ENCODE measurements at places on chromosomes 5 and 9.
A peak's percentile ranks its signal among the peaks of the same experiment; 100 is the strongest.

DNA sequence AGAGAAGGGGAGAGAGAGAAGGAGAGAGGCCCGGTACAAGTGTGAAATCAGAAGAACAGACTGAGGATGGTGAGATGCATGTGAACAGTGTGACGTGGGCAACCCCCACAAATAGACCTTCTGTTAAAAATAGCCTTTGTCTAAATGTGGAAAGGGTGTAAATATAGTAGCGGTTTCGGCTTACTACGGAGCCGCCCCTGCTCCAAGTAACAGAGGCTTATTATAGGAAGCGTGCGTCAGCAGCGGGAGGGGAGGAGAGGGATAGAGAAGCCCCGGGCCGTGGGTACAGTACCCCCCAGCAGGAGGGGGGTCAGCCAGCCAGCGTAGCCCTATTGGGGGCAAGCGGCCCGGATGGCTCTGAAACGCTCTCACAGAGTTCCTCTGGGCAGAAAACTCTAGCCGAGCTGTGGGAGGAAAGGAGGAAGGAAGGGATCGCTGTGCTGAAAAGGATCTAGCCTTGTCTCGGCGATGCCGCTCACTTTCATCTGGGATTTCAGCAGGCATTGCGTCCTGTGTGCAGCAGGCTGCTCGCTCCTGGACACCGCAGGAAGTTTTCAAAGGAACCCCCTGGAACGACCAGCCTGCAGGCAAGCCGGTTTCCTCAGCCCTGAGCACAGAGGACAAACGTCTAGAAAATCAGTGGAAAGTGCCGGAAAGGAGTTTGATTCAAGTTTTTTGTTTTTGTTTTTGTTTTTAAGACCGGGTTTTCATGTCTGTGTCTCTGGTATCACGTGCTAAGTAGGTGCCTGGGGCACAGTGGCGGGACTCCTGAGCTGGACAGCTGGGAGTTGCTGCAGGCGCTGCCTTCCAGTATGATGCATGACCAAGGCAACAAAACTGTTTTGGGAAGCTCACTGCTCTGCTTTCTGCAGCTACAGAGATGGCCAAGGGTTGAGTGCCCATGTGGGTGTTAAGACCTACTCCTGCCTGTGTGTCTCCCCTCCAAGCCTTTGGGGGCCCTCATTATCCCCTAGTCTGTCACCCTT is 146.6 kb downstream of the SEC61B start:
- no peak for DNase-seq

DNA sequence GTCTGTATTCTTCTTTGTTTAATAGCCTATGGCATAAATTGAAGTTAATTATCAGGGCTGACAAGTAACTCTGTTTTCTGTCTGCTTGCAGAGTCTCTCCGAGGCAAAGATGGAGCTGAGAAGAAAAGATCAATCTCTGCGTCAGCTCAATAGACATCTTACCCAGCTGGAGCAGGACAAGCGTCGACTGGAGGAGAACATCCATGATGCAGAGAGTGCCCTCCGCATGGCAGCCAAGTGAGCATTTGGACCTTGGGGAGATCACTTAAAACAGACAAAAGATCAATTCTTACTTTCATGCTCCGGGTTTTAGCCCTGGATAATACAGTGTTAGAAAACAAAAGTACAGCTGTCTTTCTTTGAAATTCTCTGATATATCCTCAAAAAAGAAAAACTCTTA is 293.8 kb downstream of the CCDC171 start:
- DNase-seq, result no peak

DNA sequence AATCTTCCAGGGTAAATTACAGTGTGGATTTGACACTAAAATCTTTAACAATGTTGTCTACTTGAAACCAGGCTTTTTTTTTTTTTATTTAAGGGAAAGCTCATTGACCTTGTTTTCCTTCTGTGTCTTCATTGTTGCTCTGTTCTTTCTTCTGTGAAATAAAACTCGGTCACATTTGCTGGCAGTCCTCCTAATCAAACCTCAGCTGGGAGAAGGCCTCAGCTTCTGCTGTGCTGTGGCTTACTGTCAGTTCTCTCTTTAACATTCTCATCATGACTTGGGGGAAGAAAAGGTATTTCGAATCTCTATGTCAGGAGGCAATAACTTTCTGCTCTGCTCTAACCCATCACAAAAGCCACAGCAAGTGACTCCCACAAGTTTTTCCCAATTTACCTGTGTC is 268.9 kb downstream of the ZNF608 start:
- DNase-seq, result no peak

- DNase-seq, result no peak
These were observed 24.7 kb downstream of the TRIM14 start for GRCh38 chr9:98094316-98094715.

- DNase-seq, result peak; percentile 15
These were observed 60.8 kb downstream of the FOXD1 start for GRCh38 chr5:73387601-73388305.

DNA sequence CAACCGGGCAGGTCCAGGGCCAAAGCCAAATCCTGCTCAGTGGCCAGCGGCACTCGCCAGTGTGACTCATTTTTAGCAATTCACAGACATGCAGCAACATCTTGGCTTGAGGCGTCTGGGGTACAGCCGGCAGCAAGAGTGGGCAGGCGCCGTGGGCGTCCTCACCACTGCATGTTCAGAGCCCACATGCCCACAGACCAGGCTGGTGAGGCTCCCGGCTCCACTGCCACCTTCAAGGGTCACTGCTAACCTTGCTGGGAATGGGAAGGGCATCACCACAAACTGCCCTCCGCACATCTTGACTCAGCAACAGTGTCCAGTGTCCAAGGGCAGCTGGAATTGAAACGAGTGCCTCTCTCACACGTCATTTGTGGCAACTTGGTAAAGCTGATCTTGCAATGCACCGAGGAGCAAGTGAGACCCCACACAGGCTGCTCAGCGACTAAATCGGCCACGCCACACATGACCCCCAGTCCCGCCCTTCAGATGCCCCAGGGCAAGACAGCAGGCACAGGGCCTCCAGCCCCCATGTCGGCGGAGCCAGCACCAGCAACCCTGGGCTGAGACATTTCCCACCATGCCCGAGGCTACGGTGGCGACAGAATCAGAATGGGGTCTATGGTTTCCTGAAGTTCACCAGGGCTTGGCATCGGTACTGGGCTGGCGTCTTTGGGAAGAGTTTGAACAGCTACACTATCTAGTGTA is 140.3 kb downstream of the ROR2 start:
- DNase-seq, result no peak

GRCh38 chr5:170597872-170598271 is 94.1 kb downstream of the KCNIP1 start:
- DNase-seq, result no peak

- no peak for DNase-seq
These were observed 69.6 kb downstream of the SLC28A3 start for GRCh38 chr9:84270847-84271530.

DNA sequence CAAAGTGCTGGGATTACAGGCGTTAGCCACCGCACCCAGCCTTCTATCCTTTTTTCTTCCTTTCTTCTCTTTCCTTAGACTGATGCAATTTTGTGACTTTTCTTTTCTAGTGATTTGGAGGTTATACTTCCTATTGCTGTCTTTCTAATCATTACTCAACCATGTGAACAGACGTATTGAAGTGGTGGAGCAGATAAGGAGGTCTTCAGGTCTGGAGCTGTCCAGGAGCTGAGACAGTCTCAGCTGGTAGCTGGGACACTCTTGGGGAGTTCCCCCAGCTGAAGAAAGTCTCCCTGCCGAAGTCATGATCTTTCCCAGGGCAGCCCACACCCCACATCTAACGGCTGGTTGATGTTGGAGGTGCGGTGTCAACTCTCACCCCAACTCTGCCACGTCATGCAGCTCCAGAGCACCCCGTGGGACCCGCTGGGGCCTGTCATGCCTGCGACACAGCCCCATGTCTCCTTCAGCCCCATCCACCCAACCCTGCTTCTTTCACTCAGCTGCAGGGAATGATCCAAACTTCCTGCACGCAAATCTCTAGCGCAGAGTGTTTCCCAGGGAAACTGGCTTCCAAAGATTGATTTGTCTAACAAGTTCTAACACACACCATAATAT is 41.1 kb downstream of the NSUN2 start:
- DNase-seq, result no peak
